ENCODE measurements at places on chromosomes 5 and 9. TPM values are rescaled to one million over a fixed set of nuclear protein-coding genes. Genes with fewer than 3 reads are reported as not detected.

GRCh38 chr9:137078701-137079400 lies 1.5 kb downstream of the UAP1L1 start:
- no peak for DNase-seq

DNA sequence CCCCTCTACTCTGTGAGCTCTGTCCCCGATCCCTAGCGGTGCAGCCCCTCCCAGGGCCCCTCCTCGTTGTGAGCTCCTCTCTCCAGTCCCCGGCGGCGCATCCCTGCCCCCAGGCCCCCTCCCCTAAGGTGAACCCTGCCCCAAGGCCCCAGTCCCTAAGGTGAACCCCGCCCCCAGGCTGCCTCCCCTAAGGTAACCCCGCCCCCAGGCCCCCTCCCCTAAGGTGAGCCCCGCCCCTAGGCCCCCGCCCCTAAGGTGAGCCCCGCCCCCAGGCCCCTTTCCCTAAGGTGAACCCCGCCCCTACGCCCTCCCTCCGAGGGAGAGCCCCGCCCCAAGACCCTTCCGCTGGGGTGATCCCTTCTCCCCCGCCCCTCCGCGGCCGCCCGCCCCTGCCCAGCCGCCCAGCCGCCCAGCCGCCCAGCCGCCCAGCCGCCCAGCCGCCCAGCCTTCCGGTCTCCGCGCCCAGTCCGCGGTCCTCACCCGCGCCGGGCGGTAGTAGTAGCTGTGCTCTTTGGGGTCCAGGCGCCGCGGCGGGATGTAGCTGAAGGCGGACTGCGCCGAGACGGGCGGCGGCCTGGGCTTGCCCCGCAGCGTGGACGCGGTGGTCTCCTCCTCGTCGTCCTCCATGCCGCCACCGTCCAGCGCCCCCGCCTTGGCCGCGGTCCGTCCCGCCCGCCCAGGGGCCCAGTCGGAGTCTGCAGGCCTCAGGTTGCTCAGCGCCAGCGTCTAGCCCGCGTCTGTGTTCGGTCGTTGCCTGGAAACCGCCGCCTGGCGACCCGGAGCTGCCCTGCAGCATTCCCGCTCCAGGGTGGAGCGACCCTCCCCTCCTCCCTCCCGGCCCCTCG lies at the start of gene CFAP90:
Gene CFAP90 (minus strand): TSS at position 739 of the 845 bp plus-strand sequence. CDS start 112 bp downstream, at position 627.
- DNase-seq = peak; percentile 29

LRRC19 gene
- not detected for total RNA-seq

HEMGN gene
- not detected for total RNA-seq

- DNase-seq = no peak
Measured at GRCh38 chr9:14270358-14271092, 43.4 kb downstream of the NFIB start.

CCDC152 gene
- total RNA-seq = 1.1 TPM

DNA sequence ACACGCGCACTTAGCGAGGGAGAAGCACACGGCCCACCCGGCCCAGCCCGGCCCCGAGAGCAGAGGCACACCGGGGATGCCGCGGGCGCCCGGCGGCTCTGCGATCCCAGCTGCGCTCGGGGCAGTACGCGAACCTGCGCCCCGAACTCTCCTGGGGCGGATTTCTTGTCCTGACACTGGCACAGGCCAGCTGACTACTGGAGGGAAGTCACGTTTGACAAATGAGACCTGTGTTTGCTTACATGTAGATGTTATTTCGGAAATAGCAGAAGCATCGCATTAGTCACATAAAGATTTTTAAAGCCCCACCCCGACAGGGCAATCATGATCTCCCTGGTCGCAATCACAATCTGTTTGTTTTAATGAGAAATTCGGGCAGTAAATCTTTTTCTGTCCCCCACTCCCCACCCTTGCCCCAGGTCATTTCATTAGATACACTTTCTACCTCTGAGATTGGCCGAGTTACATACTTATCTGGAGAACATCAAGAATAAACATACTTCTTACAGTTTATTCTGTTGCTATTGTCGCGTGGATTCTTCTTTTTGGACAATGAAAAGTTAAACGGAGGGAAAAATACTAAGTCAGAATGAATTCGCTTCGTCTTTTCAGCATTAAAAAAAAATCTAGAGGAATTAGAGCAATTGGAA lies 518.9 kb downstream of the CTNND2 start:
- no peak for DNase-seq

DNA sequence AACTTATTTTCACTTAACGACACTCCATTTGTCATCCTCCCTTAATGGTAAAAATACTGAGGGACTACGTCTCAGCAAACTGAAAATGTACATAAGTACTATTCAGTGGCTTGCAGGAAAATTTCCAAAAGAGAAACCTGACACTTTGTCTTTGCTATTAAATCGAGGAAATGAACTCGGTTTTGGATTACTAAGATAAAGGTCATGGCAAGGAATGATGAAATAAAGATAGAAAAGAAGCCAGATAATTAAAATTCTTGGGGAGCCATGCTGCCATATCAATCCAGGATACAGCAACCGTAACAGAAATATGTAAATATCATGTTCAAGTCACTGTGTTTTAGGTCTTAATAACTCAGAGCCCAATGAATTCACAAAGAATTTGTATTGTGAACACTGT lies 647.8 kb downstream of the CDH9 start:
- no peak for DNase-seq

- no peak for DNase-seq
Measured at GRCh38 chr5:88235828-88236227, 32.8 kb downstream of the TMEM161B start.

- no peak for DNase-seq
Measured at GRCh38 chr5:174645677-174646076, 78.7 kb upstream of the MSX2 start.

GRCh38 chr5:66224773-66225553 lies 80.9 kb downstream of the SREK1 start:
- DNase-seq = no peak

GRCh38 chr5:1772634-1773033 lies 27.0 kb downstream of the MRPL36 start:
- DNase-seq = peak; percentile 32

DNA sequence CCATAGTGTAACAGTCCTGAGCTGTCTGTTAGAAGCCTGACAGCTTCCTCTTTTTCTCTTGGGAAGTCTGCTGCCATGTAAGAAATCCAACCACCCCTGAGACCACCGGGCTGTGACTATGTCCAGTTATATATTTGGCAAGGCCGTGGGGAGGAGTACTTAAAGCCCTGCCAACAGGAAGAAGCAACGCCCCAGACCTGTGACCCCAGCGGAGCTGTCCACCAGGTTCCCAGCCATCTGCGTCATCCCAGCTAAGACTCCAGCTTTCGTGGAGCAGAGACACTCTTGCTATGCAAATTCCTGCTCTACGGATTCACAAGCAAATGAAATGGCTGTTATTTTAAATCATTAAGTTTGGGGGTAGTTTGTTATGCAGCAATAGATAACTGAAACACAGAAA lies 417.3 kb downstream of the TLE4 start:
- DNase-seq = peak; percentile 89

DNA sequence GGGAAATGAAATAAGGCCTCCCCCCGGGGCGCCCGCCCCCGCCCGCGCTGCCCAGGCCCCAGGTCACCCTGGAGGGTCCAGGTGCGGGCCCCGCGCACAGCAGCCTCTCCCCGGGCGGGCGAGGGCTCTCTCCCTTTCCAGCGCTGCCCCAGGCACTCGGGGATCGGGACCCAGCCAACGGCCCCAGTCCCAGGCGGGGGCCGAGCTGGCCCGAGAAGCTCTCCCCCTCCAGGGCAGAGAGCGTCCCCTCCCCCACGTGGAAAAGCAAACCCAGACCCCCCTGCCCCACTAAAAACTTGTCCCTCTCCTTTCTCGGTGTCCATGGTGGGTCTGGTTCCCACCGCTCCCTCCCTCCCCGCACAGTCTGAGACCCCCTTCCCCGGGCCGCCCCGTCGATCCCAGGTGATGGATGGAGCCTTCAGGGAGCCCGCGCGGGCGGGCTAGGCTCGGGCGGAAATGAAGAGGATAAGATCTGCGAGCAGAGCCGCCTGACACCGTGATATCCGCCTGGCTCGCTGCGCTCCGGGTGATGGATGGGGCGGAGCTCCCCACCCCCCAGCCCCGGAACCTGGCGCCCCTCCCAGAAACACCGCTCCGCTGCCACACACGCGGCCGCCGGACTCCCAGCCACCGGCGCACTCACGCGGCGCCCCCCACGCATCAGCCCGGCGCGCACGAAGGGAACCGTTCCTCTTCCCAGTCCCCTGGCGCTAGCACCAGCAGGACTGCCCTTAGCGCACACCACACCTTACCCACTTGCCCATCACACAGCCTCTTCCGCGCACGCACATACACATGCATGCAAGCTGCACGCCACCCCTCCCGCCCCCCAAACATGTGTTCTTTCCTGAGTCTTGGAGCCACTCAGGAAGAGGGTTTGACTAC lies 81.7 kb upstream of the ZBTB43 start:
- DNase-seq = no peak

GRCh38 chr9:686321-686813 lies 155.1 kb upstream of the DMRT1 start:
- DNase-seq = no peak

SUSD3 gene
- total RNA-seq = 5.1 TPM

DNA sequence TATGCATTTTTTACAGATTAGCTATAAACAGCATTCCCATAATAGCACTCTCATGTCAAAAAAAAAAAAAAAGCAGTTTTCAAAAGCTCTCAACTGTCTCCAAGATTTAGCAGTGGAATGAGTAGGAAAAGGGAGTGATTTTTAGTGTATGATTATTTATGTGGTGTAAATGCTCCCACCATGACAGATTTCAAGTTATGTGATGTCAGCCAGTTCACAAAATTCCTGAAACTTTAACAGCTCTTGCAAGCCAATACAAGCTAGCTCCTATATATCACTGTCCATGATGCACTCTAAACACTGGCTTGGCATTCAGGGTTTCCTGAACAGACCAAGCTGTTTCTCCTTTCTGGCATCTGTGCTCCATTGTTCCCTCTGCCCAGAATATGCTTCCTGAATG lies 7.9 kb upstream of the ANKDD1B start:
- no peak for DNase-seq

RAD17 gene
- total RNA-seq = 29.5 TPM

ZDHHC11B gene
- total RNA-seq = not detected

DNA sequence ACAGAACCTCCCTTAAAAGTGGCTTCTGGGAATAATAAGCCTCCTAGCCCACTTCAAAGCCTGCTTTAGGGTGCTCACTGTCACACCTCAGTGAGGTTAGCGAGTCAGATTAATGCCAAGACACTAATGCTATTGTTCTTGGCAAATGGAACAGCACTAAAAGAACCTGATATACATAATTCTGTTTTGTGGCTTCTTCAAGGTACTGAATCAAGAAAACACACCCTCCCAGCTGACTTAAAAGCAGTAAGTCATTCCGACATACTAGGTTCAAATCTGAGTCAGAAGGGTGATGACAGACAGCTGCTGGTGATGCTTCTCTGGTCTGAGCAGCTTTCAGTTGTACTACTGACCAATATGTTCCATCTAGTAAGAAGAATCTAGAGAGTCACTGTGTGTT lies 121.6 kb downstream of the OXCT1 start:
- peak; percentile 96 for DNase-seq

- peak; percentile 60 for DNase-seq
Measured at GRCh38 chr9:86925686-86926085, 21.6 kb downstream of the GAS1 start.

- DNase-seq = no peak
Measured at GRCh38 chr9:37386988-37387387, 35.5 kb upstream of the GRHPR start.

ANKRD34B gene
- total RNA-seq = 4.4 TPM
